ELR (cell line): ENCODE measurements at places on chromosomes 7 and 10.

DNA sequence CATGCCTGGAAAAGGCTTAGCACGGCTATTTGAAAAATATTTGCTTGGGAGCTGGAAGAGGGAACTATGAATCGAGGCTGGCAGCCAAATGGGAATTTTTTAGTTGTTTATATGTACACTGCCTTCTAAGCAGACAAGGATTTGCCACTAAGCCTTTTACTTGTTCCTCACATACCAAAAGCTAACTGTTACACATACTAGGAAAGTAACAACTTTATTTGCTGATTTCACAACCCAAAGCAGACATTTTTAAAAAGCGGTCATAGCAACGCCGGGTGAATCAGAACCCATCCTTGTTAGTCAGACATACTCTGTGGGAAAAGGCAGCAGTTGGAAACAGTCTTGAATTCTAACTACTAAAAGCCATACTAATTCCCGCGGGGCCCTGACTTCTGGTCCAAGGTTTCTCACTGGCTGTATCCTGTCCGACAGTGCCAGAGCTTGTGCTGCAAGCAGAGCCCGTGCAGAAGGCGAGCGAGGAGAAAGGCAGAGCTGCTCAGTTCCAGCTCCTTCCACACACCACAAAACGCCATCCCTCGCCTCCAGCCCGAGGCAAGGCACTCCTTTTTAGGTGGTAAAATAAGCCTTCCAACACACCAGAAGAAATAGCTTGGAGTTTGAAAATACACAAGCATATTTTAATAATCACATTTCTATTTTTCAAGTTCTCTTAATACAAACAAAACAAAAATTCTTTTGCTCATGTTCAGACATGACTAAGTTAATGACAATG, 89.2 kb downstream of the RNF216 start:
- DNase-seq, result peak; percentile 98

DNA sequence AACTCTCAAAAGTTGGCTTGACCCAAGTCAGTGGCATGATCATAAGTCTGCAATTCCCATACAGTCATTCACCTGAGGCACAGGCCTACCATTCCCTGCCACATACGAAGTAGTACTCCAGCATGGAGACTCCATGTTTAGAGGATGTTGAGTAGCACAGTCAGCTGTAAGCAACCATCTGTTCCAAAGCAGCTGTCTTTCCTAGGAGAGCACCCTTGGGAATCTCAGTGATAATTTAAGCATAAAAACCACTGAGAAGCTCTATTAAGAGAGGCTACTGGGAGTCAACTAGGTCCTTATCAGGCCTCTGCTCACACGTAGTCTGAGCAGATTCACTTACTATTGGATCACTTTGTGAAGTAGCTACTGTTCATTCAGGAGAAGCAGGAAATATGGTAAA, 61.6 kb upstream of the UNC5B start:
- DNase-seq, result no peak

DNA sequence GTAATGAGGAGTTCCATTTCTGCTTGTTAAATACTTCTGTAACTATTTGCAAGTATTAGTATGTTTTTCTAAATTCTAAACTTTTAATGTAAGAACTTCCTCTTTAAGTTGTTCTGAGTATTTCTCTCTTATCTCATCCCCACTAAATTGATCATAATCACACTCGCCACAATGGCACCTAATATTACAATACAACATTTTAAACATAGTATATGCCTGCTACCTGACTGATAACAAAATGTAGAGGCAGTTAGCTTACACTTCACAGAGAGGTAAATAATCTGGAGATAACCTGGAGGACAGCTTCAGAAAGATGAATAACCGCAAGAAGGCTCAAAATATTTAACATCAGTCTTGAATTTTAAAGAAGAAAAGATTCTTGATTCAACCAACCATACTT, 48.6 kb downstream of the HIBADH start:
- no peak for DNase-seq

DNA sequence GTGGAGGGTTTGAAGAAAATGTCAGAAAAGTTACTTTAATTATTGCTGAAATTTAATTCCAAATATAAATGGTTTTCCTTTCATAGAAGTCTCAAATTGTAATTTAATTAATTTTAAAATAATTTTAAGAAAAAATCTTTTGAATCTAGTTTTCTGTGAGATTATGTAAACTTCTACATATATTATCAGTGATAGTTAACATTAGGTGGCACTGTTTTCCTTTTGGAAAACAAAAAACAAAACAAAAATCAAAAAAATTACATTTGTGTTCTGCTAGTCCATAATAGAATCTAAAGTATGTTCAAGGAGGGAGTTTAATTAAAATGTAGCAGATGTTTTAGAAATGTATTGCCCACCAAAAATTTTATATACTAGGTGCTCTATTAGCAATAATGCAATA, 1456.7 kb downstream of the REEP3 start:
- DNase-seq, result no peak

GRCh38 chr7:115476671-115477181, 553.8 kb downstream of the TFEC start:
- peak; percentile 11 for DNase-seq
